ENCODE measurements at places on chromosomes 6 and 20. TPM values are rescaled to one million over a fixed set of nuclear protein-coding genes. Genes with fewer than 3 reads are reported as not detected.

The FNDC1 gene
- total RNA-seq: 8.6 TPM

The SMOC2 gene
- 5.3 TPM for total RNA-seq

The TAP1 gene
- 32.6 TPM for total RNA-seq

The MYH7B gene
- 0.55 TPM for total RNA-seq

The COL9A1 gene
- not detected for total RNA-seq

DNA sequence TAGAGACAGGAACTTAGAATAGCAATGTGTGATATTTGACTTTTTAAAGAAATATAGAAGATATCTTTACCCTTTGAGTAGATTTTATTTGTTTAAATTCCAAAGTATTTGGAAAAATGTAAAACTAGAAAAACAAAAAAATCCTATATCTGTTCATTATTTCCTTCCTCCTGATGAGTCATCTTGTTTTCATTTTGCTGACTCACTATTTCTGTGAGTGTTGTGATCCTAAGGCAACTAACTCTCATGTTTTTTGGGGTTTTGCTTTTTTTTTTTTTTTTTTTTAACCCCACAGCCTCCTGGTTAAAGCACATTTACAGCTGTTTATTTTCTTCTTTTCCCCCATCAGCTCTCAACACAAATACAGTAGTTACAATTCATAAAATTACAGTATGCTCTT is 37.8 kb upstream of the THEMIS start:
- no peak for DNase-seq

- DNase-seq: no peak
These were observed 314.3 kb upstream of the QKI start for GRCh38 chr6:163100259-163100658.

GRCh38 chr6:93516441-93516840 is 97.1 kb upstream of the EPHA7 start:
- no peak for DNase-seq

GRCh38 chr20:59300333-59301081 is at the start of gene EDN3:
Gene EDN3, plus strand, starts transcription at chr20:59300611. Its CDS starts 202 bp downstream, at chr20:59300813.
- DNase-seq: peak; percentile 22

DNA sequence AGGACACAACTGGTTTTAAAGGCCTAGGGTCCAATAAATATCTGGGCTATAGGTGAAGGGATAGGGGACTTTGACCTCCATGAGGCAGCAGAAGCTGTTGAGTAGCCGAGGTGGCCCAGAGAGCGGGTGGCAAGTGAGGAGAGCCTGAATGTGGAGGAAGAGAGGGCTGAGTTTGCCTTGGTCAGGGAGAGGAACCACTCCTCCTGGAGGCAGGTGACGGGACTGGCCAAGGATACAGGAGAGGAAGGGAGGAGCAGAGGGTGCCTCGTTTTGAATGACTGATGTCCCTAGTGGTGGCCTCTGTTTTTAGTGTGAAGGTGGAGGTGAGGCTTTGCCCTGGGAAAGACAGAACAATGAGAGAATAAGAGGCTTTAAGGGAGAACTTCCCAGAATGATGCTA is 19.1 kb upstream of the AAR2 start:
- DNase-seq: no peak

- peak; percentile 73 for DNase-seq
These were observed 176.0 kb downstream of the MRPL14 start for GRCh38 chr6:43951063-43951755.

- DNase-seq: no peak
These were observed 71.9 kb upstream of the ZNFX1 start for GRCh38 chr20:49349694-49350252.

DNA sequence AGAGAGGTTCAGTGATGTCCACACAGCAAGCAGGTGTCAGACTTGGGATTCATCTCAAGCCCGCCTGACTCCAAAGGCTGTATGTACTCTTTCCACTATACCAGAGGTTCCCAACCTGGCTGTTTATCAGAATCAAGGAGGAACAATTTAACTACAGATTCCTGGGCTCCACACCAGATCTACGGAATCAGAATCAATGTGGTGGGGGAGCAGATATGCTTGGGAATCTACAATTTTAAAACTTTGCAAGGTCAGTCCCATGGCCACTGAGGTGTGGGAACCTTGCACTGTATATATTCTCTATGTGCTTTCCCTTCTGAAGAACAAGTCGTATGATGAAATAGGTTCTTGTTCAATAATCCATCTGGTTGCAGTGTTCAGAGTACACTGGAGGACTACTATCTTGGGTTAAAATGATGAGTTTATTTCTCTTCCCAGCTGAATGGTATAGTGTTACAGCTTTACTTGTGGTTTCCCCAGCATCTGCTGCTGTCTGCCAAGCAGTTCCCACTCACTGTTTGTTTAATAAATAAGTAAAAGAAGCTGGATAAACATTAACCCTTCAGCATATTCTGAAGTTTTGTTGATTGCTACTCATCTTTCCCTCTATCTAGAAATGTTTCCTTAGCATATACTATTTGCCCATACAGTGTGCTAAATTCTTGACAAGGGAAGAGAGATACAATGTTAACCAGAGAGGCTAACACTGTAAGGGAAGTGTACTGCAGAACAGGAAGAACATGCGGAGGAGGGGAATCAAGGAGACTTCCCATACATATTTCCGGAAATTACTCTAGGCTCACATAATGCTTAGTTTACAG is 9.9 kb downstream of the TTI1 start:
- DNase-seq: peak; percentile 45

GRCh38 chr6:18725449-18725848 is 338.3 kb downstream of the RNF144B start:
- DNase-seq: no peak

GRCh38 chr6:12173661-12174060 is 116.5 kb upstream of the EDN1 start:
- no peak for DNase-seq

GRCh38 chr20:32762754-32763201 is 593 bp downstream of the DNMT3B start:
- peak; percentile 37 for DNase-seq

Data from lung (tissue), 17 donors.